ENCODE measurements at places on chromosomes 6 and 20.

DNA sequence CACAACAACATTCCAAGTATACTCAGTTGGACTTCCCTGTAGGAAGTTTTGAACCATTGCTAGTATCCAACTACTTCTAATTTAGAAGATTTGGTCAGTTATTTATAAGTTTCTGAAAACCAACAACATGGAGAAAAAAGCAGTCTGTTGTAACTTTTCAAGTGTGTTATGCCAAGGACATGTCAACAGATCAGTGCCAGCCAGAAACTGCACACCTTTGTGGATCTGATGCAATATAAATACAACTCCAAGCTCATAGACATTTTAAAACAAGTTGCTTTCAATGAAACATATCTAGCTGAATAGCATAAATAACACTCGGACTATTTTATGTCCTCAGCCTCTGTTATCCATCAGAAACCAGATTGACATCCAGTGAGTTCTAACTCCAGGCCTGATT is 58.3 kb upstream of the CARMIL1 start:
- DNase-seq = no peak

DNA sequence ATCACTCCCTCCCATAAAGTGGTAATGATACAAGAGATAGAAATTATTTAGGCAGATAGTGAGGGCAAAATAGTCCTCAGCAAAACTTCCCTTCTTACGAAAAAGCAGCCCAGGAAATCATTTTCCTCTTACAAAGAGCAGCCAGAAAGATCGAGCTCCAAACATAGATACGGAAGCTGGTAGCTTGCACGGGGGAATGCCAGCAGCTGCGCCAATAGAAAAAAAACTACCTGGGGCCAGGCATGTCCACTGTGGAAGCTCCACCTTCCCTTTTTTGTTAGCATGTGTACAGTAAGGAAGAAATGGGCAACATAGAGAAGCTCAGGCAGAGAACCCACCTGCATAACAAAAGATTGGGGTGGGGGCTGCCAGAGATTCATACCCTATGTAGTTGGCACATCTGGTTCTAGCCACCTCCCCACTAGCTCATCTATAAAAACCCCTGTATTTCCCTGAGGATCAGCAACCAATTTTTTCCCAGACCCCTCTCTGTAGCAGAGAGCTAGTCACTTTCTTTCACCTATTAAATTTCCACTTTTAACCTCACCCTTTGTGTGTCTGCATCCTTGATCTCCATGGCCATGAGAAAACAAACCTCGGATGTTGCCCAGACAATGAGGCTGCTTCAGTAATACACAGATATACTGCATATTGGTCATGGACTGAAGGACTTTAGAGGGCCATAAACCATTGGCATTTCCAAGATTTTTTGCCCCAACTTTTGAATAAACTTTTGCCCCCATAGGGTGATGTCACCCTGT is 52.1 kb downstream of the SOD2 start:
- DNase-seq = no peak

GRCh38 chr6:4891141-4891540 is 112.7 kb downstream of the RPP40 start:
- DNase-seq = no peak

DNA sequence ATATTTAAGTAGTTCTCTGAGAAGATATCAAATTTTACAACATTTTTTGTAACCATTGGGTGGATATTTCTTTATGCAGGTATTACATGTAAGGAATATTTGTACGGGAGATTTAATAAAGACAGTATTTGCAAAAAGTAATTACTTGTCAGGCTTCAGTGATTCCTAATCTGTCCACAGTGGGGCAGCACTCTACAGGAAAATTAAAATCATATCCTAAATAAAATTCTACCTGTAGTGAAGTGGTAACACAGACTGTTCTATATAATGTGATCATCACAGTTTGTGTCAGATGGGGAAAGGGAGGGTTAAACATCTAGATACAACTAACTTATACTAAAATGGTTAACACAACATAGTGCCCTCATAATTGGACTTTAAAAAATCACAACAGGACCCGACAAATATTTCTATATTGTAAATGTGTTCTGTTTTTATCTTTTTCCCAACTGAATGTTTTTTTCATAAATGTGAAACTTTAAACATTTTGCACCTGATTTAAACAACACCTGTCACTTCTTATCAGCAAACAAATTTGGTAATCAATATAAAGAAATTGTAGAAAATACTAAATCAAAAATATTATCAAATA is 145.6 kb upstream of the MANEA start:
- peak; percentile 45 for DNase-seq

- no peak for DNase-seq
These were observed 175.9 kb downstream of the MCHR2 start for GRCh38 chr6:99818161-99818560.

DNA sequence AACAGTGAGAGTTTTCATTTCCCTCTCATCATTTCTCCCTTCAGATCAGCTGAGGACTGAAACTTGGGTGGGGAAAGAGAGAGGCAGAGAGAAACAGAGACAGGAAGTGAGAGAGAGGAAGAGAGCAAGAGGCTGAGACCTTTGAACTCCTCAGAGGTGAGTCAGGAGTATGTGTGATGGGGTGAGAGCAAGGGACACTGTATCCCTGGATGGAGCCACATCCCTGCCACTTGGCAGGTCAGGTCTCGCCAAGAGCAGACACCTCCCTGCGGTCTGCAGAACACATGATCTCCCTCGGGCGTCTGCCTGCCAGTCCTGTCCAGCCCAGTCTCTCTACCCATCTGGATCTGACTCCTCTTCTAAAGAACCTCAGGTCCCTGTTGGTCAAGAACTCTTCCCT is 62.7 kb upstream of the SYNDIG1 start:
- no peak for DNase-seq

DNA sequence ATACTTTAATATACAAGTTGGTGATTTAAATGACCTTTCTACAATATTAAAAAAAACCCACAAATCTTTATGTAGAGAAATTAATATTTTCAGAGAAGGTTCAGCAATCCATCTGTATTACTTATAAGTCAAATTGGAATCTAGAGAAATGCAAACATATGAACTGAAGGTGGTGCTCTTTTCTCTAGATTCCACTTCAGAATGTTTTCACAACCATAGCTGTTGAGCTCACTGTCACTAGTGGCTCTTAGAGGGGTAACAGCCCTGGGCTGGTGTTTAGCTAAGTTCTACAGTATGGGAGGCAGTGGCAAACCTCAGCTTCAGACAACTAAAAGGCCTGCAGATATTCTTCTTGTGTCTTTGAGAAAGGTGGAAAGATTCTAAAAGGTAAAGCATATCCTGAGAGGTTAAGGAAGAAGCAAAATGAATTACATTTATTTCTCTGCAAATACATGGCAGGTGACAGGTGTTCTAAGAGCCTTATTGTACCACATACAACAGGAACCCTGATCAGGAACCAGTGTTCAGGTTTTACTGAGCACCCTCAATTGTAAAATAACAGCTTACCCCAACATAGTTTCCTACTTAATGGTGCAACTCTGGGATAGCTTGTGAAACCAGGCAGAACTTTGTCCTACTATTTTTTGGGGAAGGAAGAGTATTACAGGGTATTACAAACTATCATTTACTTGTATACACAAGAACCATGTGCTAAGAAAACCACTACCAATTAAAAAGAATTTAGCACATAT is 56.6 kb upstream of the SAMHD1 start:
- DNase-seq = peak; percentile 88

GRCh38 chr20:13718171-13718570 is 66.5 kb downstream of the ESF1 start:
- DNase-seq = no peak

DNA sequence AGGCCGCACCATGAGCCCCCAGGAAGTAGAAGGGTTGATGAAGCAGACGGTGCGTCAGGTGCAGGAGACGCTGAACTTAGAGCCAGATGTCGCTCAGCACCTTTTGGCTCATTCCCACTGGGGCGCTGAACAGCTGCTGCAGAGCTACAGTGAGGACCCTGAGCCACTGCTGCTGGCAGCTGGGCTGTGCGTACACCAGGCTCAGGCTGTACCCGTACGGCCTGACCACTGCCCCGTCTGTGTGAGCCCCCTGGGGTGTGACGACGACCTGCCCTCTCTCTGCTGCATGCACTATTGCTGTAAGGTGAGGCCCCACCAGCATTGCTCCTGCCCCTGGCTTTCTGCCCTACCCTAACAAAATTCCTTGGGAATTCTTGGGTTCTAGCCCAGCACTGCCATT is 13.1 kb downstream of the DNPH1 start:
- DNase-seq = no peak

DNA sequence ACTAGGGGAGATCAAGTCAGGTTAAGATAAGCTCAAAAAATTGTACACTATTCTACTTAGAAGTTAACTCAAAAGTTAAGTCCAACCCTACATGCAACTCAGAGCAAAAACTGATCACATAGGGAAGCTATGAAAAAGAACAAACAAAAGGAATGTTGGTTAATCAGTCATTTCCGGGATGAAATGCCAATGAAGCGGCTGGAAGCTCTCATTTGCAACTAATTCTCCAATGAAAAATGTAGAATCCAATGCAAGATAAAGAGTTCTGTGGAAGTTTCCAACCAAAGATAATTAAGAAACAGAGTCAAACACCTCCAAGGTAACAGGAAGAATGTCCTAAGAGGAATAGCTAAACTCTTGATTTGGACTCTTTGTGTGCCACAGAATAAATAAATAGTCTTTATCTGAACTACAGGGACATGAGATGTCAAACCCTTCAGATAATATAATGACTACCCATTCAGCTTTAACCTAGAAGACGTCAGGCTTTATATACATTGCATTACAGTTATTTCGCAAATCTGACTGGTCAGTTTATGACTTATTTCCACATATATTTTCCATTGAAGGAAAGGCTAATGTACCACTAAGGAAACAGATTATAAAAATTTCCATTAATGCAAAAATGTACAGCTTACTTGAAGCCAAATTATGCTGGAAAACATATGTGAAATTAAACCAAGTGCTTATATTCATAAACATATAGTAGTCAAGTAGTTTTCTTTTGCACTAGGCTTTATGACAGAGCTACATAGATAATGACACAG is 48.0 kb upstream of the DST start:
- peak; percentile 34 for DNase-seq

DNA sequence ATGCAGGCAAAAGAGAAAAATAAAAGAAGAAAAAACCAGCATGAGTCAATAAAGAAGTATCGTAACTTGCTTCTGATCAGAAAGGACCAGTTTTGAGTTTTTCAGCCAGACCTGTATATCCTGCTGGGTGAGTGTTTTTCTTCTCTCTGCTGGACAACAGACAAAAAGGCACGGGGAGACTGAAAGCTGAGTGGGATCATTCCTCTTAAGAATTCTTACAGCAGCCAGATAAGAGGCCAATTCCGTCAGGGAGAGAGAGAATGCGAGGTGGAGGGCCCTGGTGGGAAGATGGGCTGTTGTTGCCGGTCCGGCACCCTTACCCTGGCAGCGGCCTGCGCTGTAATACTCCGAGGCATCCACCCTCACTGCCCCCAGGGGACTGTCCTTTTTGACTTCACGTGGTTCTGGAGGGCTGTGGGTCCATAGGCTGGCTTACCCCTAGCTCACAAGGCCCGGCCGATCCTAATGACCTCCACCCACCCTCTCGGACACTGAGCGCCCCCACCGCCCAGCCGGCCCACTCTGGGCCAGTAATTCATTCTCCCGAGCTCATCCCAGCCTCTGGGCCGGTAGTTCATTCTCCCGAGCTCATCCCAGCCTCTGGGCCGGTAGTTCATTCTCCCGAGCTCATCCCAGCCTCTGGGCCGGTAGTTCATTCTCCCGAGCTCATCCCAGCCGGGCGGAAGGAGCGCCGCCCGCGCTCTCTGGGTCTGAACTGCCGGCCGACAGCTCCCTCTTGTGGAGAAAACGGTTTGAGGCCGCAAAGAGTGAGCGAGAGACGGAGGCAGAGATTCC is 118.3 kb upstream of the SIRPA start:
- DNase-seq = peak; percentile 95

DNA sequence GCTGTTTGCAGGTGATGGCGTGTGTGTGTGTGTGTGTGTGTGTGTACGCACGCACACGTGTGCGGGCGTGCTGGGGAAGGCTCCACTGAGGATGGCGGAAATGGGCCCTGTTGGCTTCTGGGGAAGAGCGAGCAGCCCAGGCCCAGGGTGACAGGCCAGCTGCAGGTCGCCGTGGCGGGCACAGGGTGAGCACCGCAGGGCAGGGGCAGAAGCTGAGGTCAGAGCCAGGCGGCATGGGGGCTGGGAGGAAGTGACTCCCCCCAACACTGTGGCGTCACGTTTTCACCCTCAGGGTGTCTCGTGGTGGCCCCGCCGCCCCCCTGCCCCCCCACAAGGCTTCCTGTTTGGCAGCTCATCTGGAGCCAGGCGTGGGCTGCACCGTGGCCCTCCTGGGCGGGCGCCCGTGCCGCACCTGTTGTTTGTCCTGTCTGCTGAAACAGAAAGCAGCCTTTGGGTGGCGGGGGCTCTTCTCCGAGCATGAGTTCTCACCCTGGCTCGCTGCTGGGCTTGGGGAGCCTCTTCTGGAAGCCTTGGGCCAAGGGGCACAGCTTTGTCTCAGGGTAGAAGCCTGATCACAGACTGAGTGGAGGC is 7.1 kb downstream of the RBM38 start:
- peak; percentile 63 for DNase-seq

- DNase-seq = no peak
These were observed 46.1 kb downstream of the SYNJ2 start for GRCh38 chr6:158027590-158028285.

DNA sequence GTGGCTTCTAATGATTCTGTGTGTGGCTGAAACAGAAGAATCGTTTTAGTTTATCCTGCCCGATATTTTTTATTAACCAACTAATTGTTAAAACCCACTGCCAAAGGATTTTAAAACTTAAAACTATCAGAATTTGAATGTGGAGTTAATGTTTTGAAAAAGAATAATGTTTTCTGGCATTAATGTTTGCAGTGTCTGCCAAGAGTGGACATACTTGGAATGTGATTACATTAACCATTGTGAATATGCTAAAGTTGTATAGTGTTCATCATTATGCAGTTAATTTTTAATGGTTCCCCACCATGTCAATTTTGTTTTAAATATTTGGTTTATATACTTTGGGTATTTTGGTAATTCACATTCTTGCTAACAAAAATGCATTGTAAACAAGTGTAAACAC is 24.4 kb downstream of the DCBLD1 start:
- no peak for DNase-seq

DNA sequence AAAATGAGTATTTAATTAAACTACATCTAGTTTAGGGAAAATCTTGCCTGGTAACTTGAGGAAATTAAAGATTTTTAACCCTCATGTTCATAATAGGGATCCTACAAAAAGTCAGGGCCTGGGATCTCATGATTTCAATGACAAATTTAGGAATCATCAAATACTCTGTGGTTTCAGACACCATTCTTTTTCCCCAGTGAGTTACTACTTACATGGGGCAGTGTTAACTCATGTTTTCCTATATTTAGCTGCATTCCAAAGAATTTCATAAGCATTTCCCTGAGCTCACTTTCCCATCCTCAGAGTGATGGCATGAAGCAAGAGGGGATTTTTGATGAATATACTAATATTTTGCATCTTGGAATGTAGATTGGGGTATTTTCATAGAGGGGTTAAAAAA is 321.7 kb downstream of the CENPW start:
- no peak for DNase-seq

Measured in suppressor macrophage (primary cell).